ENCODE measurements at places on chromosomes 5 and 9. TPM values are rescaled to one million over a fixed set of nuclear protein-coding genes. Genes with fewer than 3 reads are reported as not detected.

- H3K36me3 ChIP-seq: no peaks in the 10 kb centered on the region
- H3K4me1 ChIP-seq: peaks cover 27% of the 10 kb centered on the region
- H3K4me3 ChIP-seq: no peak overlapping the region
Observed at GRCh38 chr5:14143546-14143840, 351 bp downstream of the TRIO start.

The PCDHAC2 gene
- total RNA-seq: 0.93 TPM

The CARTPT gene
- total RNA-seq: not detected

- no peaks in the 10 kb centered on the region for H3K36me3 ChIP-seq
- no peak for DNase-seq
- no peak overlapping the region for H3K4me3 ChIP-seq
- H3K4me1 ChIP-seq: no peaks in the 10 kb centered on the region
Observed at GRCh38 chr9:108467653-108468324, 388.0 kb downstream of the ACTL7B start.

The MRPL50 gene
- total RNA-seq: 11.9 TPM

The FGD3 gene
- 5.5 TPM for total RNA-seq

DNA sequence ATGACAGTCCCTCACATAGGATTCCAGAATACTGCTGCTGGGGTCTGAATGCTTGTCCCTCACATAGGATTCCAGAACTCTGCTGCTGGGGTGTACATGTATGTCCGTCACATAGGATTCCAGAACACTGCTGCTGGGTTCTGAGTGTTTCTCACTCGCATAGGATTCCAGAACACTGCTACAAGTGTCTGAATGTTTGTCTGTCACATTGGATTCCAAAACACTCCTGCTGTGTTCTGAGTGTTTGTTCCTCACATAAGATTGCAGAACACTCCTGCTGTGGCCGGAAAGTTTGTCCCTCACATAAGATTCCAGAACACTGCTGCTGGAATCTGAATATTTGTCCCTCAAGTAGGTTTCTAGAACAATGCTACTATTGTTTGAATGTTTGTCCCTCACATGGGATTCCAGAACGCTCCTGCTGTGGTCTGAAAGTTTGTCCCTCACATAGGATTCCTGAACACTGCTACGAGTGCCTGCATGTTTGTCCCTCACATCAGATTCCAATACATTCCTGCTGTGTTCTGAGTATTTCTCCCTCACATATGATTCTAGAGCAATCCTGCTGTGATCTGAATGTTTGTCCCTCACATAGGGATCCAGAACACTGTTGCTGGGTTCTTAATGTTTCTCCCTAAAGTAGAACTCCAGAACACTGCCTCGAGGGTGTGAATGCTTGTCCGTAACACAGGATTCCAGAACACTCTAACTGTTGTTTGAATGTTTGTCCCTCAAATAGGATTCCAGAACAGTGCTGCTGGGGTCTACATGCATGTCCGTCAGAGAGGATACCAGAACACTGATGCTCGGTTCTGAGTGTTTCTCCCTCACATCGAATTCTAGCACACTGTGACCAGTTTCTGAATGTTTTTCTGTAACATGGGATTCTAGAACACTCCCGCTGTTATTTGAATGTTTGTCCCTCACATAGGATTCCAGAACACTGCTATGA is 200.4 kb downstream of the FOXD4L6 start:
- no peak for DNase-seq
- H3K27ac ChIP-seq: no peak overlapping the region
- H3K4me3 ChIP-seq: no peak overlapping the region
- H3K27me3 ChIP-seq: no peaks in the 10 kb centered on the region

The CDC25C gene
- 6.9 TPM for total RNA-seq

The LCN6 gene
- total RNA-seq: not detected

DNA sequence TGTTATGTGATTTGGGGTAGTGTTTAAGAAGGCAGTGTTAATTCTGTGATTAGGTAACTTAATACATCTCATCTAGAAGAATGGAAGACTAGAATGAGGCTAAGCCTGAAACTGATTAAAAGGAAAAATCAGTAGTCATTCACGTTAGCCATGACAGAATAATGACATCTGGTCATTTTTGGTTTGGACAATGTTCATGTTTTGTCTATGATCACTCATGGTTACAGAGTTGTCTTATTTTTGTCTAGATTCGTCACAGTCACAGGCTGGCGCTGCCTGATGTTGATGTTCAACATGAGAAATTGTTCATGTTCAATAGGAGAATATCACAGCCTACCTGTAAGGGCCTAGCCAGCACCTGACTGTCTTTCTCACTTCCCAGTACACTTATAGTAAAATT is 9.5 kb upstream of the DOCK2 start:
- H3K4me1 ChIP-seq: no peaks in the 10 kb centered on the region
- no peak overlapping the region for H3K4me3 ChIP-seq
- H3K36me3 ChIP-seq: no peaks in the 10 kb centered on the region
- no peak for DNase-seq
- H3K27me3 ChIP-seq: no peaks in the 10 kb centered on the region

DNA sequence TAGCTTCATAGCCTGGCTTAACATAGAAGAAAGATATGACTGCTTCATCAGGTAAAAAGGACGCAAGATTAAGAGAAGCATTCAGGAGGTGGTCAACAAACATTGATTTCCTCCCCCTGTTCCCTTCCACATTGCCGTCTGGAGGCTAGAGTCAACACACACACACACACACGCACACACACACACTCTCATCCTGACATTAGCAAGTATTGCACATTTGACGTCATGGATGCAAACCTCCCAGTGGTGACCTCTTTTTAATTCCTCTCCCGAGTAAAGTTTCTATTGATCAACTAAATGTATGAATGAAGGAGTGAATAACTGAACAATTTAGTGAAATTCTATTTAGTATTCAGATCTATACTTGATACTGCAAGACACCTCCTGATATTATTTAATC is 332.8 kb downstream of the ELAVL2 start:
- DNase-seq: no peak
- no peak overlapping the region for H3K27ac ChIP-seq
- H3K4me3 ChIP-seq: no peak overlapping the region
- no peaks in the 10 kb centered on the region for H3K36me3 ChIP-seq

The DIPK1B gene
- total RNA-seq: 6.4 TPM

DNA sequence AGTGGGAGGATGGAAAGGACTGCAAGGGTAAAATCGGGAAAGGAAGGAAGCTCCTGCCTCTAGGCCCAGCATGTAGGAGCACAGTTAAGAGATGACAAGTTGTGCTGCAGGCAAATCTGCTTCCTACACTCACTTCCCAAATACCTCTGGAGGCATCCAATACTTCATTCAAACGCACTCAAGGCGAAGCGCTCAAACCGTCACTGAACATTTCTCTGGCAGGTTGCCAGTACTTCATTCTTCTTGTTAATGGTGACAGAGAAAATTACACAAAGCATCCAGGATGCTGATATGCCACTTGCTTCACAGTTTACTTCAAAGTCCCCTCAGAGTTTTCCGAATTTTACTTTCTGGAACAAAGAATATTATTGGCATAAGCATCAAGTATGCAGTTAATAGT is 59.8 kb downstream of the NREP start:
- H3K36me3 ChIP-seq: no peaks in the 10 kb centered on the region
- no peak for DNase-seq
- H3K27ac ChIP-seq: no peak overlapping the region
- no peaks in the 10 kb centered on the region for H3K27me3 ChIP-seq
- H3K4me1 ChIP-seq: peaks cover 16% of the 10 kb centered on the region
- H3K4me3 ChIP-seq: no peak overlapping the region

The NXNL2 gene
- total RNA-seq: 0.09 TPM

DNA sequence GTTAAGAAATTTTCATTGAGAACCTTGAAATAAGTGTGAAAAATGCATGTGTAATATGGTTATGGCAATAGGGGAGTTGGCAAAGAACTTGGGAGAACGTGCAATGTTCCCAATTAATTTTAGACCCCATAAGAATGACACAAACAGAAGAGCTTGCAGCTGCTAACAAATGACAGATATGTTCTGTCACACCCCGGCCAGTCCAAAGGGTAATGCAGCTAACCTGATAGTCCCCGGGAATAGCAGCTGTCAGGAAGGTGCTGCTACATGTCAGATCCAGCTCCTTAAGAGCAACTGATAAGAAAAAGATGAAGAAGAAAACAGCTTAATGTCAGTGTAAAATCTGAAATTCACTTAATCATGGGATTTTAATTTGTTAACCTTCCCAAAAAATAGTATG is 30.4 kb downstream of the SEMA5A start:
- H3K4me3 ChIP-seq: no peak overlapping the region
- no peaks in the 10 kb centered on the region for H3K36me3 ChIP-seq
- no peak overlapping the region for H3K27ac ChIP-seq
- DNase-seq: no peak
- peaks cover 4% of the 10 kb centered on the region for H3K27me3 ChIP-seq
- no peaks in the 10 kb centered on the region for H3K4me1 ChIP-seq

DNA sequence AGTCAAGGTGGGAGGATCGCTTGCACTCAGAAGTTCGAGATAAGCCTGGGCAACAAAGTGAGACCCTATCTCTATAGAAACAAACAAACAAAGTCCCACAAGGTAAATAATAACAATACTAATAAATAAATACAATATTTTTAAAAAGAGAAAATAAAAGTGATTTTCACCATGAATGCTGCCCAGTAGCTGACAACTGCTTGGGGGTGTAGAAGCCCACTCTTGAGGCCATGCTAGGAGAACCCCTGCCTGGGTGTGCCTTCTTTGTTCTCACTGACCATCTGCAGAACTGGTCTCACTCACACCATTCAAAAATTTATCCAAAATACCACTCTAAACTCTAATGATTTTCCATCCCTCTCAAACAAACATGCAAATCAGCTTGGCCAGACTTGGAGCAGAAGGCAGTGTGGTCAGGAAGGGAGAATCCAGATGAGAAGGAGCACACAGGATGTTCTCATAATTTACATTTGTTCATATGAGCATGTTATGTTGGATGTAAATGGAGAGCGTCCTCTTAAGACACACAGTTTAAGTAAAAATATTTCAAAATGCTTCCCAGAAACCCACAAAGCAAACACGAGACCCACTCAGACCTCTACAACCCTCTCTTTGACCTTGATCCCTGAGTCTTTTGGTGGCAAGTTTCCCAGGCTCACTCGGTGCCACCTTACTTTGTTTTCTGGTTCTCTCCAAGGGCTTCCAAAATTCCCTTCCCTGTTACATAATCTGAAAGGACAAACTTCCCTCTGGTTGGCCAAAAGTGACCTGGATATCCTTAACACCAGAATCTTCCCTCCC is 7.9 kb upstream of the RAI14 start:
- no peaks in the 10 kb centered on the region for H3K4me1 ChIP-seq
- H3K4me3 ChIP-seq: no peak overlapping the region
- no peaks in the 10 kb centered on the region for H3K27me3 ChIP-seq
- H3K27ac ChIP-seq: no peak overlapping the region
- no peak for DNase-seq
